ENCODE measurements at places on chromosomes 16 and 17. TPM values are rescaled to one million over a fixed set of nuclear protein-coding genes. Genes with fewer than 3 reads are reported as not detected.

- H3K4me3 ChIP-seq: no peak overlapping the region
- no peak overlapping the region for H3K27ac ChIP-seq
- peaks cover 7% of the 10 kb centered on the region for H3K4me1 ChIP-seq
- no peak for DNase-seq
These were observed 43.6 kb upstream of the USP7 start for GRCh38 chr16:9007177-9007794.

- no peaks in the 10 kb centered on the region for H3K36me3 ChIP-seq
- no peak for DNase-seq
- H3K27me3 ChIP-seq: no peaks in the 10 kb centered on the region
- no peak overlapping the region for H3K4me3 ChIP-seq
These were observed 794 bp downstream of the PDE6G start for GRCh38 chr17:81655378-81656117.

- no peaks in the 10 kb centered on the region for H3K36me3 ChIP-seq
- no peak for DNase-seq
- H3K4me3 ChIP-seq: no peak overlapping the region
- no peak overlapping the region for H3K27ac ChIP-seq
These were observed 48.8 kb downstream of the PIMREG start for GRCh38 chr17:6492892-6493674.

Gene PTX4
- not detected for polyA plus RNA-seq

Gene TBC1D3C
- polyA plus RNA-seq: not detected

Gene VPS35
- polyA plus RNA-seq: 95.4 TPM

Gene TNP2
- not detected for polyA plus RNA-seq
